ENCODE measurements at places on chromosomes 2 and 18.

- no peak for DNase-seq
Observed at GRCh38 chr2:133531382-133531781, 36.9 kb downstream of the NCKAP5 start.

DNA sequence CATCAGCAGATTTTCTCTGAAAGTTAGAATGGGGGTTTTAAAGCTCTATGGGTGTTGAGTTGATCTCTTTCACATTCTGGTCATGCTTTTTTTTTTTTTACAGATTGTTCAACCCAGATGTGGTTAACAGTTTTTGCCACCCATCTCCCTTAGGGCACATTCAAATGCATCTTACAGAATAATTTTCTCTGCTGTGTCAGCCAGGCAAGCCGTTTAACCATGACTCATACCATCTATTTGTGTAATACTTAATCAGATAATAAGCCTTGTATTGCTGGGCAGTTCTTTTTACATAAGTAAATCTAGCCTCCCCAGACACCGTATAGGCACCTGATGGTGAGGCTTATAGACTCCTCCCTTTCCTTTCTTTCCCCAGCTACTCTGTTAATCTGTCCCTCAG, 62.0 kb downstream of the TGIF1 start:
- DNase-seq: no peak

DNA sequence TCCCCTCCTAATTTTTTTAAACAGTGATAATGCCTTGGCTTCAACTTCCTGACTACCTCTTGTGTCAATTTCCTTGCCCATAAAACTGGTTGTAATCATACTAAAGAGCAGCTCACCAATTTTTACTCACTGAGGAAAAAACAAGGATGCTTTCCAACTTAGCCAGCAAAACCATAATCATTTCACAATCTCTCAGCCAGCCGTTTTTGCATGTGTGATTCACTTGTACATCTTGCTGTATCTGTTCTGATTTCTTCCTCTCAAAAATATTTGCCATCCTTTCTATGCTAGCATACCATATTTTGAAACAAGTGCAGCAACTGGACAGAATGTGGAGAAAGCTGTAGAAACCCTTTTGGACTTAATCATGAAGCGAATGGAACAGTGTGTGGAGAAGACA, 60.7 kb downstream of the RAB27B start:
- DNase-seq: no peak

DNA sequence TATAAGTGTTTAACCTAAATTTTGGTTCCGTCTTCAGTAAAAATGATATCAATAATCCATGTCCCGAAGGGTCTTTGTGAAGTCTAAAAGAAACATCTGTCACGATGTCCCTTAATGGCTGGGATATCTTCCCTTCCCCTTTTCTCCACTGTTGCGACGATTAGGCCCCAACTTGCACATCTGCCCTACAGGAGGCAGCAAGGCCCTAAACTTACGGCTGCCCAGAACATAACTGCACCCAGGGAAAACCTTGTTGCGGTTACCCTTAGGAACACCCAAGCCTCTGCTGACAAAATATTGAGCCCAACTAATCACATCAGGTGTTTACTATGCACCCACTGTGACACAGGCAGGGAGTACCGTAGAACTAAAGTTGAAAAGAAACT, 1.3 kb upstream of the SMAD2 start:
- DNase-seq: no peak

DNA sequence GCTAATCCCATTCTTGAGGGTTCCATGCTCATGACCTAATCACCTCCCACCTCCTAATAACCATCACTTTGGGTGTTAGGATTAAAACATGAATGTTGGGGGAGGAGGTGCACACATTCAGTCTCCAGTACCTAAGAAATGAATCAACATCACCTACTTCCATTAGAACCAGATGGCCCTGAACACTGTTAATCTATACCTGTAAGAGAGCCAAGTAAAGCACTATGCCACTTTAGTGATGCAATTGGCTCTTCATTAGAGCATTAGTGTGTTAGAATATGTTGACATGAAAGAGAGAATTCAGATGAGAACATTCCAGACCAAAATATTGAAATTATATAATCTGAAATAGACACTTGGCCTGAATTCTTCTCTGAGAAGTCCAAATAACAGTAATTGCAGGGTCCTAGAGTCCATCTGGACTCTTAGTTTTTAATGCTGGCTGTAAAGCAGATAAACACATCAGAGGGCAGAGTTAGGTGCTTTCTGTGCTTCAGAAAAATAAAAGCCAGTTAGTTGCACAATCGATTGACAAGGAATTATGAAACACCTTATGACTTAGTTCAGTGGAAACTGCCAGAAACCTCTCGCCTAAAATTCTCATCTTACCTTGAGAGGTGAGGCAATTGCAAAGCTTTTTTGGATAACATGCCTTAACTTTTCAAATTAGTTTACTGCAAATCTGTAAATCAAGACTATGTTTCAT, 923.7 kb downstream of the SLC4A3 start:
- no peak for DNase-seq

DNA sequence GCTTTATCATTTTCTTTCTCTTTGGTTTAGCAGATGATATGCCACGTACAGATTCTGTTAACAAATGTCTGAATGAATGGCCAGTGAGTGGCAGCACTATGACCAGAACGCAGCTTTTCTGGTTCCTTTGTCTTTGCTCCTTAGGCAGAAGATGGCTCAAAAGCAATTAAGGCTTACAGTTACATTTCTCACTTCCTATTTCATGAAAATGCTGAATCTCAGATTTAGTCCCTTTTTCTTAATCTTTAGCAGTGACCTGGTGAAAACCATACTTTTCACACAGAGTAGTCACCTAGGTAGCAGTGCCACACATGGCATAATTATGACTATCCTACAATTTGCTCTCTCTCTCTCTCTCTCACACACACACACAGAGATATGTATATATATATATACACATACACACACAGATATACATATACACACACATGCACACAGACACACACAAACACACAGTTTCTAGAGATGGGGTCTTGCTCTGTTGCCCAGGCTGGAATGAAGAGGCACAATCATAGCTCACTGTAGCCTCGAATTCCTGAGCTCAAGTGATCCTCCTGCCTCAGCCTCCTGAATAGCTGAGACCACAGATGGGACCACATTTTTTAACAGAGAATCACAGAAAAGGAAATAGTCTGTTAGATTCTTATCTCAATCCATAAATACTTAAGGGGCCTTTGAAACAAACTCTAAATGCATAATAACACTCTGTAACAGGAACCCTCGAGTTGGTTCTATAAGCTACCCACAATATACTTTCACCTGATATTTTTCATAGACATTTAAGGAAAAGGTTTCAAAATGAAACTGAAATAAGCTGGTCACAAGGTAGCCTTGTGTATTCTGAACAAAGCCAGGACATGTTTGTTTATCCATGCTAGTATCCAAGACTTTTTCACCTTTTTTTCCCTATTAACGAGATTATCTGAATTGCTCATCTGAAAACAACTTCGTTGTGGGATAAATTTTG, 11.6 kb downstream of the PDE6D start:
- no peak for DNase-seq

GRCh38 chr2:206801418-206802189, 36.2 kb downstream of the FASTKD2 start:
- DNase-seq: no peak

DNA sequence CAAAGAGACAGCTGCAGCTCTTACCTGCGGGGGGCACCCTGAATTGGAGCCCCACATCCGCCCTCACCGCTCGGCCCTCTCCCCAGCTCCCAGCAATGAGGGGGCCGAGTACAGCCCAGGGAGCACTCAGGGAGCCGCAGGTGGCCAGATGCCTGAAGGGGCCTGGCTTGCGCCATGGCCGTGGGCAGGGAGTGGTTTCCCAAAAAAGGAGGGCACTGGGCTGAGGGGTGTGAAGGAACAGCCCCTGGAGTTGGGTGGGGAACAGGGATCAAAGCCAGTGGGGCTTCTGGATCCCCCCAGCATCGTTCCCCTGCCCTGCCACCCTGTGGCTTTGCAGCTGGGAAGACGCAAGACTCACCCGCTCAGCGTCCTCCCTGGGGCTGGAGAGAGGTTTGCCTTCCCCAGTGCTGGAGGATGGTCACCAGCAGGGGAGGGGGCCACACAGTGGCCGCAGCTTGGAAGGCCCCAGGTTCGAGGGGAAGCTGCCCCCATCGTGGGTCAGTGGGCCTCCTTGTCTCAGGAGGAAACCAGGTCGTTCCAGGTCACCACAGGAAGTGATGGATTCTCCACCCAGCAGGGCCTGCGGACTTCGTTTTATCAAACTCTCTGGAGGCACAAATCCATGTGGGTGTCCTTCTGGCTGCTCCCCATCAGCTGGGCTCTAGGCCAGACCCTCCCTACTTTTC, 68.2 kb upstream of the HPCAL1 start:
- DNase-seq: no peak

DNA sequence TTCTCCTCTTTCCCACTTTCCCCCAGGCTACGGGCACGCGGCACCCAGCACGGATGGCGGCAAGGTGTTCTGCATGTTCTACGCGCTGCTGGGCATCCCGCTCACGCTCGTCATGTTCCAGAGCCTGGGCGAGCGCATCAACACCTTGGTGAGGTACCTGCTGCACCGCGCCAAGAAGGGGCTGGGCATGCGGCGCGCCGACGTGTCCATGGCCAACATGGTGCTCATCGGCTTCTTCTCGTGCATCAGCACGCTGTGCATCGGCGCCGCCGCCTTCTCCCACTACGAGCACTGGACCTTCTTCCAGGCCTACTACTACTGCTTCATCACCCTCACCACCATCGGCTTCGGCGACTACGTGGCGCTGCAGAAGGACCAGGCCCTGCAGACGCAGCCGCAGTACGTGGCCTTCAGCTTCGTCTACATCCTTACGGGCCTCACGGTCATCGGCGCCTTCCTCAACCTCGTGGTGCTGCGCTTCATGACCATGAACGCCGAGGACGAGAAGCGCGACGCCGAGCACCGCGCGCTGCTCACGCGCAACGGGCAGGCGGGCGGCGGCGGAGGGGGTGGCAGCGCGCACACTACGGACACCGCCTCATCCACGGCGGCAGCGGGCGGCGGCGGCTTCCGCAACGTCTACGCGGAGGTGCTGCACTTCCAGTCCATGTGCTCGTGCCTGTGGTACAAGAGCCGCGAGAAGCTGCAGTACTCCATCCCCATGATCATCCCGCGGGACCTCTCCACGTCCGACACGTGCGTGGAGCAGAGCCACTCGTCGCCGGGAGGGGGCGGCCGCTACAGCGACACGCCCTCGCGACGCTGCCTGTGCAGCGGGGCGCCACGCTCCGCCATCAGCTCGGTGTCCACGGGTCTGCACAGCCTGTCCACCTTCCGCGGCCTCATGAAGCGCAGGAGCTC, 35.4 kb downstream of the KCNK3 start:
- DNase-seq: no peak

GRCh38 chr2:133270550-133270949, 297.7 kb downstream of the NCKAP5 start:
- no peak for DNase-seq

- DNase-seq: no peak
Observed at GRCh38 chr2:47091118-47091517, 64.0 kb downstream of the STPG4 start.

DNA sequence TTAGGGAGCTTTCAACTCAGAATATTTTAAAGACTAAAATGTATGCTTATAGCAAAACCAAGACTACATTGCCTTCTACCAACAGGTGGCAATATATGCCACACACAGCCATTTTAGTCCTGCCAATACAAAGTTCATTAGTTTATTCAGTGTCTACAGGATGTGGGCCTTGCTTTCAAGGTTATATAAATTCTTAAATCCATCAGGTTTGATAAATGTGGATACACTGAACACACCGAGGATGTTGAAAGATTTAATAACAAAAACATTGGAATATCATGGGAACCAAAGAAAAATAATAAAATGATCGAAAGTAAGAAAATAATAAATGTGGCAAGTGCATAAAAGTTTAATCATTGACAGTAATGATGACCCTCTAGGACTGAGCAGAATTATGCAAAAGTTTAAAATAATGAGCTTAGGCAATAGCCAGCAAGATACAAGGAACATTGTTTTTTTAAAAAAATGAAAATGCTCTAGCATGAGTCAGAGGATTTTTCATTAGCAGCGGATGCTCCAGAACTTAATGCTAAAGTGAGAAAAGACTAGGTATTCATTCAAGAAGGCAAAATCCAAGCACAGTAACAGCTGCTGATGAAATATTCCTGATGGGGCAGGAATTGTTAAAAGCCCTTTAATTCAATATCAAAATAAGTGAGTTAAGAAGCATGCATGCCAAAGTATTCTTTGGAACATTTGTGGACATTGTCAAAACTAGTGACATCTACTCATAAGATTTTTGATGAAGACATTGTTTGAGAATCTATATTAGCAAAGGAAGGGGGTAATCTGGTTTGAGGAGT, 14.2 kb downstream of the SCN9A start:
- no peak for DNase-seq

GRCh38 chr2:29544917-29545316, 376.5 kb downstream of the ALK start:
- no peak for DNase-seq

DNA sequence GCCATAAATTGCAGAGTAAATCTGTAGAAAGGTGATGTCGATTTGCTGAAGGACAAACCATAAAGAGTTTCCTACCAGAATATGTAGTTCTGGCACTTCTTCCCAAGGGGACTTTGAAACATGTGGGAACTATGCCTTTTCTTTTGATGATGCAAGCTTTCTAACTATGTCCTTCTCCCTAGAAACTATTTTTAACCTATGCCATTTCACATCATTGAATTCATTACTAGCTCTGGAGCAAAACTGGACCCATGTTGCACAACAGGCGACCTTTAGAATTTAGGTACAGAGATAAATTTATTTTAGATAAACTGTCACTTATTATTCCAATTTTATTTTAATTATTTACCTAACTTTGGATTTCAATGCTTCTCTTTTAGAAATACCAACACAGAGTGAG, 186.5 kb downstream of the CCDC102B start:
- DNase-seq: no peak

DNA sequence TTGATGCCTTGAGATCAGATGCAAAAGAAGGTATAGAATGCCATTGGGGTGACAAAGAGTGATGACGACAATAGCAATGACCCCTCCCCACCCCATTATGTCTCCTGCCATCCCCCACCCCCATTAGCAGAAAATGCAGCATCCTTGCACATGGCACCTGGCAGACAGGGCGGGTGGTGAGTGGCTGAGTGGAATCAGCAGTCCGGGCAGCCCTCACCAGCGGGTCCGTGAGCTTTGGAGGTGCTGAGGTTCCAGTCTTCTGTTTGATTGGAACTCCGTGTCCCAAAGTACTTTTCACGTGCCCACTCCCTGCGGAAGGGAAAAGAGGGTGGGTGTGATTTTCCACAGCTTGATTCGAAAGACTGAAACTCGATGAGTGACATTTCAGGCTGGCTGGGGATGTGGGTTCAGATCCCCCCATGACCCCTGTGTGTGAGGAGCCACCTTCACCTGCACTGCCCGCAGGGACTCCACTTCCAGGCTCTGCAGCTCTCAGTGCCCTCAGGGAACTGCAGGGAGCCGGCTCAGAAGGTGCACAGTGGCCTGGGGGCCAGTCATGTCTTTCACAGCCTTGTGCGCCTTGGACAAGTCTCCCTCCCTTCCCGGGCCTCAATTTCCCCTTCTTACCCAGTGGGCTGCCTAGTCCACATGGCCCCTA, 130.9 kb downstream of the GLI2 start:
- no peak for DNase-seq

DNA sequence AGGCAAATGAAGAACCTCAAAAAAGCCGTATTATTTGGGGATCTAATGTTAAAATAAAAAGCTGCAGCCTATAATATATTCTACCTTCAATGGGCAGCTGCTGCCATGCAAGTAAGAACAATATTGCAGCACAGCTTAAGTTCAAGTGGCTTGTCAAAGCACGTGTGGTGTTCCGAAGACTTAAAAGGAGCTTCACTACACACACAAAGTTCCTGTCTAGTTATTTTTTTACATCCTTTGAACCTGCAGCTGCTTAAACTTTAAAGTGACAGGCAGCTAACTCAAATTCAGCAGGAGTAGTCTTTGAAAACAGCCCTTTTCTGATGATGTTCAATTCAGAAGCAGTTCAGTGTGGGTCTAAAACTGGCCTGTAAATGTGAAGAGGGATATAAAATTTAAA, 85.8 kb upstream of the XIRP2 start:
- no peak for DNase-seq

Data from H1 (cell line).